ENCODE measurements at places on chromosomes 1 and 21.

- no peak for DNase-seq
These were observed 119.2 kb downstream of the PBX1 start for GRCh38 chr1:164678136-164678700.

GRCh38 chr21:37532868-37533780 lies 166.6 kb downstream of the DYRK1A start:
- DNase-seq: peak; percentile 10

GRCh38 chr1:216113181-216113580 lies 310.1 kb downstream of the USH2A start:
- DNase-seq: no peak

DNA sequence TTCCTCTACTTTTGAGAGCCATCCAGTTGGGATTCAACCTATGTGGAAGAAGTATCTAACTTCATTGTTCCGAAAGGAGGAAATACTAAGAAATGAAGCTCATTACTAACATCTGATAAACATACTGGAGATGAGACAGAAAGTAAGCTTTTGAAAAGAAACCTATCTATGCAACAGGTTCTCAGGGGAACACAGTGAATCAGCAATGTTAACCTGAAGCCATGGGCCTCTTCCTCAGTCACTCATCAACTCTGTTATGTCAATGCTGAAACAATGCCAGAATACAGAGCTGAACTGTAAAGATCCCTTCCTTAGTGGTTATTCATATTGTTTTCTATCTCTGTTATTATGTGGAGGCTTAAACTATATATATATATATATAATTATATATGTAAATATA lies 55.5 kb upstream of the ESRRG start:
- no peak for DNase-seq

DNA sequence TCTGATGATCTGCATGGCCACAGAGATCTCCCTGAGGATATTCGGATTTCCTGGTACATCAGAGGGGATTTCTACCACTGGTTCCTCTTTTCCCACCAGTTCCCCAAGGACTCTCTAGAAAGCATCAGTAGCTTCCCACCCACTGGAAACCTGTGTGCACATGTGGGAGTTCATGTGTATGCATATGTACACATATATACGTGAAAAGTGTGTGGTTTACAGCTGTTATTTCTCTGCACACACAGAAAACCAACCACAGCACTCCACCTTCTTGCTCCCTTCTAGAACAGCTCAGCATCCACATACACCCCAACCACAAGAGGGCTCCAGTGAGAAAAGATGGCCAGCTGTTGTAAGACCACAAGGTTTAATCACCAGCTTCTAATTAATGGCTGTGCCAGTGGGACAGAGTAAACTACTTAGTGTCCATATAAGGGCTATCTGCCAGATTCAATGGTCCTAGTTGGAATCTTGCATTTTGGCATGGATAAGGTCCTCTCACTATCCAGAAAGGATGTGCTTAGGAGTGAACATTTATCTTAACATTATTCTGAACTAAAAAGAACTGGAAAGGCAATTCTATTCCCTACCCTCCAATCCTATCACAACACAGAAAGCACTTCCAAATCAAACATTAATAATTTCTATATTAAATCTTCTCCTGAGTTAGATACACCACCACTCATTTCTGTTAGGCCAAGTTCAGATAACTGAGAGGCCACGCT lies 24.1 kb downstream of the GPR3 start:
- DNase-seq: peak; percentile 82

GRCh38 chr1:17831597-17831996 lies 76.5 kb downstream of the ACTL8 start:
- peak; percentile 65 for DNase-seq

GRCh38 chr1:206039046-206039973 lies 13.7 kb upstream of the RHEX start:
- DNase-seq: no peak

DNA sequence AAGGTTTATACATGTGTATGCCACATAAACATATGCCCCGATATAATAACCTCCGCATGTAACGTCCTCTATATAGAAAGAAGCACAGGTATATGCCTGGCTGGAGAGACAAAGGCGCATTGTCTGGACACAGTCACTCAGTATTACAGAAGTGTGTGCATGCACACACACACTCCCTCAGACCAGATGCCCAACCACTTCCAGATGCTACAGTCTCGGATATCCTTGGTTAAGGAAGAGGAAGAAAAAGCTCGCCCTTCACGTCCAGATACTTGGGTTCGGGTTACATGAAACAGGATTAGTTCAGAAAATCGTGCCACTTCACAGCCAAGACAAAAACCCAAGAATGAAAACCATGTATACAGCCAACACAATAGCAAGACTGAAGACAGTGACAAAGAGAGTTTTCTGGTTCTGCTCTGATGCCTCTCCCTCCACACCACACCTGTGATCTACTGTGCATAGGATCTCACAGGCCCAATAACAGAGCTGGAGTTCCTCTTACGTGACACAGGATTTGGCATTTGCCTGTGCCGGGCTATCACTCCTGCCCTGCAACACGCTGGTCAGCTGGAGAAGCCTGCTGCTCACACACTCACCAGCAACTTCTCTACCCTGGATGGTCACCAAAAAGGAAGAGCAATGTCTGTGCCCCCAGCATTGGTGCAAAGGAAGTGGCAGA lies 75.0 kb downstream of the SSBP3 start:
- no peak for DNase-seq

- DNase-seq: no peak
These were observed 2.3 kb downstream of the SLC37A1 start for GRCh38 chr21:42515708-42516502.
